ENCODE measurements at places on chromosomes 3 and 15.

DNA sequence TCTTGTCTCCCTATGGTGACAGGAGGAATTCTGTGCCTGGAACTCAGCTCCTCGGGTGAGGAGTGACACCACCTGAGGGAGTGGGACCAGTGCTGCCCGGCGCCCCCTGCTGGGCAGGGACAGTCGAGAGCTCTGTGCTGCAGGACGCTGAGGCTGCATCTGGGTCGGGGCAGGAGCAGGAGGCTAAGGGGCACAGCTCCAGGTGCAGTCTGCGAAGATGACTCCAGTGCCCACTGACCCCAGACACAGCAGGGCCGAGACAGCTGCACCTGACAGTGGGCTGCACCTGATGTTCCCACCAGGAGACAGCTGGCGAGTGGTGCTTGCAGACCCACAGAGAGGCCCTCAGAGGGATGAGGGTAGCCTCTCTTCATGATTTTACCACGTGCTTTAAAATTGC is 152.9 kb downstream of the ATP10A start:
- peak; percentile 18 for DNase-seq

DNA sequence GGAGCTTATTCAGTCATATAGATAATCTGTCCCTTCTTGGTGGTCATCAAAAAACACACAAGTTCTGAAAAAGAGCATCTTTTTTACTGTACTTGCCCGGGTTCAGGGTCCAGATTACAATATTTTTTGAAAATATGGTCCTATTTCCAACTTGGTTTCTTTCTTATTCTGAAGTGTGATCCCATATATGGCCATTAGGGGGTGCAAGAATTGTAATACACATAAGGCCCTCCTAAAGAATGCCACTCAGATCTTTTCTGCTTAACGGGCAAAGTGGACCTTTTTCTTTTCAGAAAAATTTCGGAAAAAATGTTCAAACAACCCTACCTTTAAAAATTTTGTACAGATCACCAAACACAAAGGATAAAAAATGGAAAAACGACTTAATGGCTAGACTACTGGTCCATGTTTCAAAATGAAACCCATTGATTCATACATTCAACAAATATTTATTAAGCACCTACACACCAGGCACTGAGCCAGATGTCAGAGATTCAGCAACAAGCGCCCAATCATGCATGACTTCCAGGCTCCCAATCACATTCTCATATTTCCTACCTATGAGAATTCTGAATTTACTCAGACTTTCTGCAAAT is 102.0 kb upstream of the MYRIP start:
- DNase-seq, result no peak

GRCh38 chr3:16402451-16402850 is 111.0 kb downstream of the RFTN1 start:
- no peak for DNase-seq

- DNase-seq, result no peak
Measured at GRCh38 chr3:71166339-71167240, 416.9 kb downstream of the FOXP1 start.

GRCh38 chr3:140170612-140171011 is 235.6 kb downstream of the CLSTN2 start:
- no peak for DNase-seq

DNA sequence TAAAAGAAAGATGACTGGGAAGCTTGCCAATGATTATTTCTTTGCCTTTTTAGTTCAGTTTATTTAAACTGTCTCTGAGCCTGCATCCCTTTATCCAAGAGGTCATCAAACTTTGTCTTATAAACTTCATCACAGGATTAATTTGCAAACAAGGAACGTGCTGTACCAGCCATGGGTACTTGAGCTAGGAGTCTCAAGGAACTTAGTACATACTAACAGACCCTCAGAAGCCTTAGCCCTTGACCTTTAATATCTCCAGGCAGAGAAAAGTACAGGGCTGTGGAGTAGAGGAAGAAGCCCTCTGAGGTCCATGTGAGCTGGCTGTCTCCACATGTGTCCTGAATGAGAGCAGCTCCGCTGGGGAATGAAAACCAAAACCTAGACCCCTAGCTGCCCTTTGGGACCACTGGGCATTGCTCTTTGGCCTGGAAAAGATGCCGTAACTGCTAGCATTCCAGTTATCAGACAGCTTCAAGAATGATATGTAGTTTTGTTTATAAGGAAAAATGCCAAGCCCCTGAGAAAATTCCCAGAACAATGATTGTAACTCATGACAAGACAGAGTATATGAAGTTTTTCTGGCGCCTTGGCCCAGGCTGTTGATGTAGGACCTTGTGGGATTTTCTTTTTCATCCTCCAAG is 92.1 kb downstream of the ASB7 start:
- DNase-seq, result no peak

GRCh38 chr15:76533060-76533820 is 196.7 kb downstream of the ISL2 start:
- no peak for DNase-seq

DNA sequence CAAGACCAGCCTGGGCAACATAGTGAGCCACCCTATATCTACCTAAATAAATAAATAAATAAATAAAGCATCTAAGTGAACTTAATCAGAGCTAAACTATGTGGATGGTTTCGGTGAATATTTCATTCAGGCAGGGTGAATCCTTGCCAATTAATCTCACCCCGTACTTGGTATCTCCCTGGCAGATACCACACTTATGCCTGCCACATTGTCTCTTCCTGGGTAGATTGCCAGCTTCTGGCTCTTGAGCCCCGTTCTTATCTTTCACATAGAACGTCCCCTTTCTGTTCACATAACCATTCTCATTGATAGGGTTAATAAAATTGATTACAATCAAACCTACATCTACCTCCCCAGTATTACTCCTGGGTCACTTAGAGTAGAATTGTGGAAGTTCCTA is 7.0 kb downstream of the SNAP23 start:
- no peak for DNase-seq

GRCh38 chr3:150236316-150237082 is 171.6 kb upstream of the TSC22D2 start:
- no peak for DNase-seq

DNA sequence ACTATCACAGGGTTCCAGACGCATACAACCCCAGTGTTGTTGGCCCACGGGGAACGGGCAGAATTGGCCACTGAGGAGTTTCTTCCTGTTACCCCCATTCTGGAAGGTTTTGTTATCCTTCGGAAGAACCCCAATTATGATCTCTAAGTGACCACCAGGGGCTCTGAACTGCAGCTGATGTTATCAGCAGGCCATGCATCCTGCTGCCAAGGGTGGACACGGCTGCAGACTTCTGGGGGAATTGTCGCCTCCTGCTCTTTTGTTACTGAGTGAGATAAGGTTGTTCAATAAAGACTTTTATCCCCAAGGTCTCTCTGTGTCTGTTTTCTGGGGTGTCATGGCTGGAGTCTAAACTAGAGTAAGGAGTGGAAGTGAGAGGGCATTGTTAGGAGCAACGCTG is 5.7 kb upstream of the EIF4G1 start:
- no peak for DNase-seq

GRCh38 chr3:32177702-32178198 is 60.7 kb upstream of the CMTM8 start:
- DNase-seq, result peak; percentile 14

- no peak for DNase-seq
Measured at GRCh38 chr3:63795438-63795837, 23.7 kb upstream of the C3orf49 start.

DNA sequence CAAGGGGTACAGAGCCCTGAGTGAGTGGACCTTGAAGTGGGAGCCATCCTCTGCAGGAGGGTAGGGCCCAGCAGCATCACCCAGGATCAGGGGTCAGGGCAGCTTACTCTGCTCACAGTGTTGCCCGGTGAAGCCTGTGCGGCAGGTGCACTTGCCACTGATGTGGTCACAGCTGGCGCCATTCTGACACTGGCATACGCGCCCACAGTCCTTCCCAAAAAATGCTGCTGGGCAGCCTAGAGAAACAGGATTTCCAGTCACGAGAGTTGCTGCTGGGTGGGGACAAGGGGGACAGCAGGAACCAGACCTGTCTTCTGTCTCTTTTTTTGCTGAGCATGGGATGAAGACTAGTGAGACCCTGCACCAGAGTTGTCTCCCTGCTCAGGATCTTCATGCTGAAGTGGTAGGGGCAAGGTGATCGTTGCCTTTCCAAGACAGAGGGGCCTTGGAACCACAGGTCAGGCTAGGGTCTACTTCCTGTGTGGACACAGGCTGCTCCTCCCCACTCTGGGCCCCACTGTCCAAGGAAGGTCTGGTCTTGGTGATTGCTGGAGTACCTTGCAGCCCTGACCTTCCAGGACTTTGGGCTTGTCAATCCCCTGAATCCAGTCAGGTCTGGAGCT is 46.9 kb downstream of the RAB11A start:
- no peak for DNase-seq

GRCh38 chr15:49748791-49749190 is 127.9 kb downstream of the DTWD1 start:
- DNase-seq, result no peak

DNA sequence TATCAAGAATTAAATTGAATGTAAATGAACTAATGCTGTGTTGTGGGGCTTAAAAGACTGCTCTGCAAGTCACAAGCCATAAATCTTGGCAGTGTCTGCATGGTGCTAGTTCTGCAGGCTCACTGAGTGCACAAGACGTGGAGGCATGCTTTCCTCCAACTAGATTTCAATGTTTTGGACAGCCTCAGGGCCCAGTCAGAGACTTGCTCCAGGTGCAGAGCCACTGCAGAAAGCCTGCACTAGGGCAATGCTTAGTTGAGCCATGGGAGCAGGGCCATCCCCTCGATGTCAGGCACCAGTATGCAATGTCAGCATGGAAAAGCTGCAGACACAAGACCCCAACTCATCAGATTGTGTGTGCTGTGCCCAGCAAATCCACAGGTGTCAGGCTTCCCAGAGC is 234.5 kb upstream of the CDIN1 start:
- no peak for DNase-seq

- DNase-seq, result no peak
Measured at GRCh38 chr3:13264468-13264795, 155.7 kb downstream of the NUP210 start.

DNA sequence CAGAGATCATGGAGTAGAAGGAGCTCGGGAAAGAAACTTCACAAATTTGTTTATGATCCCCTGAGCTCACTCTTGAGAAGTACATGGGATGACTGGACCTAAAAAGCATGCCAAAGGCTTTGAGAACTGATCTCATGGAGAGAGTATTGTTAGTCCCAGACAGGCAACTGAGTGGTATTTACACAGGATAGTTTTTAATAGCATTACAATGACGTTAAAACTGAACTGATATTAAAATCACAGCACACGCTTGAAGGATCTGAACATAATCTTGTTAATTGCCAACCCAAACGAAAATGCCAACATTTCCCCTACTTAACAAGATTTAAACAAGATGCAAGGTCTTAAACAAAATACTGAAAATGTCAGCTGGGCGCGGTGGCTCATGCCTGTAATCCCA is 113.2 kb upstream of the NLGN1 start:
- DNase-seq, result no peak

- DNase-seq, result no peak
Measured at GRCh38 chr15:26972636-26973035, 1.7 kb downstream of the GABRG3 start.

DNA sequence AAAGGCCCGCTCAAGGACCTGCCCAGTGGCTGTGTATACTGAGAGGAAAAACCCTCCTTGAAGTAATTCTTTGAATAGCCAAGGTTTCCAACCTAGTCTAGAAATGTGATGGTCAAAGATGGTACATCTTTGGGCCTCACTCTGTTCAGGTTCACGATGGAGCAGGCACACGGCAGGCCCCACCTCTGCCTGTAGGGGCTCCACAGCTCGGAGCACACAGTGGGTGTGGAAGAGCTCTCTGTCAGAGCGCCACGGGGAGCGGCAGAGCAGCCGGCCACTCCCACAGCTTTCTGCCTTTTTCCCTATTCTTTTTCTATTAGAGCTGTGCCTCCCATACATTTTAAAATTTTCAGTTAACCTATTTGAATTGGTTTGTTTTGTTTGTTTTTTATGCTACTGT is 89.5 kb downstream of the CTNNB1 start:
- no peak for DNase-seq

DNA sequence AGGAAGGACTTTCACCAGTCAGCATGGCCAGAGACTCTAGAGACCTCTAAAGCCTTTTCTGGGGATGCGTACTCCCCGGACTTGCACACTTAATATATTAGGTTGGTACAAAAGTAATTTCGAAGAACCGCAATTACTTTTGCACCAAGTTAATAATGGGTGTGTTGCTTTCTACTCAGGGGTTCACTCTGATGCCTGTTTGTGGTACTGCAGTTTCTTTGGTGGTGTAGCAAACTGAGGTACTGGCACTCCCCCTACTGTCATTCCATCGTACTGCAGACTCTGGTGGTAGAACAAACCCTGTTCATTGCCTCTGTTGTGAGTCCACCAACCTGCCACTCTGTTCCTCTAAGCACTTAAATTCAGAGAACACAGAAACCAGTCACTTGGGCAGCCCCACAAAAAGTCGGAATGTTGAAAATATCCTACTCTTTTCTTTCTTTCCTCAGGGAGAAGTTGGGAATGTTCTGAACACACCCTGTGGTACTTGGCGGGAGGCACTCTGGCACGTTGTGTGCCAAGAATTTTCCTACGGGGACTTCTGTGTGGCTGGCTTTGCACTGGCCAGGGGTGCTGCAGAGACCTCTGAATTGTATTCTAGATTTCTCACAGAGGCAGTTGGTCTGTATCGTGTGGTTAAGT is 46.3 kb downstream of the GABRG3 start:
- no peak for DNase-seq

DNA sequence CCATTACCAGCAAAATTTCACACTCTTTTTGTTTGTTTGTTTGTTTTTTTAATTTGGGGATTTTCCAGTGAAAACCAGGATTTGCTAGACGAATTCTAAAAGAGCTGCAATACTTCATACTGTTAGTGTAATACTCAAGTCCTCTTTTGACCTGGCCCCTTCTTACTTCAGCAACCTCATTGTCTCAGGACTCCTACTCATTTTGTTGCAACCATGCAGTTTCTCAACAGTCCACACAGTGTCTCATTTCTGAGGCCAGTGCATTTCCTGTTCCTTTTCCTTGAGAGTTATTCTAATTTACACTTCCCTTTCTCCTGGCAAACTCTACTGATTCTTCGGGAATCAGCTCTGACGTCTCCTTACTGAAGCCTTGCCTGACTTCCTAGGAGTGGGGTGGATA is 35.6 kb downstream of the NSUN3 start:
- no peak for DNase-seq

GRCh38 chr3:120410116-120410515 is 40.7 kb downstream of the FSTL1 start:
- DNase-seq, result no peak

DNA sequence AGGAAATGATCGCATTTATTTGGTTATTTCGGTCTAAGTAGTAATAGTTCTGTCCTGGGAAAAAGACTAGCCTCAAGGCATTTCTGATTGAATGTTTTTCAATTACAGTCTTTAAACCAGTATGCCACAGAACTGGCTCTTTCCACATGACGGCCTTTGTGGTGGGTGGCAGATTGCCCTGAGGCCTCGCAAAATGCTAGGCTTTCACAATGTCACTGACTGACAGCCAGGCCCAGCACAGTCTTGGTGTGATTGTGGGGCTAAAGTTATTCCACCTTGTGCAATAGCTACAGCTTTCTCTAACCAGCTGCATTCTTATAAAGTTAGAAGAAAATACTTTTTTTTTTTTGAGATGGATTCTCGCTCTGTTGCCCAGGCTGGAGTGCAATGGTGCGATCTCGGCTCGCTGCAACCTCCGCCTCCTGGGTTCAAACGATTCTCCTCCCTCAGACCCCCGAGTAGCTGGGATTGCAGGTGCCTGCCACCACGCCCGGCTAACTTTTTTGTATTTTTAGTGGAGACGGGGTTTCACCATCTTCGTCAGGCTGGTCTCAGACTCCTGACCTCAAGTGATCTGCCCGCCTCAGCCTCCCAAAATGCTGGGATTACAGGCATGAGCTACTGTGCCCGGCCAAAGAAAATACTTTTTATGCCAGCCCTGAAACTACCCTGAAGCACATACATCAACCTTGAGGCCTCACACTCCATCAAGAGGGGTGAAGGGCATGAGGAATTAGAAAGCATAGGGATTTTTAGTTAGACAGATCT is 2.5 kb upstream of the ADIPOQ start:
- no peak for DNase-seq

Measured in stimulated activated naive CD4-positive, alpha-beta T cell (primary cell).